RWPE1 (cell line): ENCODE measurements at places on chromosomes 12 and 14.
A peak's percentile ranks its signal among the peaks of the same experiment; 100 is the strongest.

DNA sequence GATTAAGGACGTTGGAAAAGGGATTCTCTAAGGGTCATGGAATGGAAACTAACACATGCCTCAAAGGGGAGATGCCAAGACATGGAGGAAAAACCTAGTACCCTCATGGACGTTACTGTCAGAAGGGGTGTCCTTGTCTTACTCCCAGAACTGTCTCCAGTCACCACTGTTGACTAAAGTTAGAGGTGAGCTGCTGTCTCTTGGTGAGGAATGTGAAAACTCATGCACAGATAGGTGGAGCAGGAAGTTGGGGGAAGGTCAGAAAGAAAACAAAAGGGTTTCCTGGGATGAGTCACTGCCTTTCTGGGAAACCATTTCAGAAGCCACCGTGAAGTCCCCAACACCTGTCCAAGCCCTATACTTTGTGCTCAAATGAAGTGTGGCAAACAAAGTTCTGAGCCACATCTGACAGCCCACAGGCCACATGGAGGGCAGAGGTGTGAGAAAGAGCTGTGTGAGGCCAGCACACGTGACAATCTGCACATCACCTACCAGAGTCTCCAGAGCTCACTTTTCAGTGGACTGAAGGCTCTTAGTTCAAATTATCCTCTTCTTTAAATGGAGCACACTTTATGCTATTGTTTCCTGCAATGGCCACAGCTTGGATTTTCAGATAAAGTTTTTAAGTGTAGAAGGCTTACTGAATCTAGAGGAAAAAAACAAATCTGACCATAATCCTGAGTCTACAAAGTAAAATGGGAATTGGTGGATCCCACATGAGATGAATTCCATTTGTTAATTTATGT lies 92.9 kb upstream of the EGLN3 start:
- DNase-seq = peak; percentile 84

GRCh38 chr14:51996148-51996746 lies 6.9 kb downstream of the RTRAF start:
- no peak for DNase-seq

DNA sequence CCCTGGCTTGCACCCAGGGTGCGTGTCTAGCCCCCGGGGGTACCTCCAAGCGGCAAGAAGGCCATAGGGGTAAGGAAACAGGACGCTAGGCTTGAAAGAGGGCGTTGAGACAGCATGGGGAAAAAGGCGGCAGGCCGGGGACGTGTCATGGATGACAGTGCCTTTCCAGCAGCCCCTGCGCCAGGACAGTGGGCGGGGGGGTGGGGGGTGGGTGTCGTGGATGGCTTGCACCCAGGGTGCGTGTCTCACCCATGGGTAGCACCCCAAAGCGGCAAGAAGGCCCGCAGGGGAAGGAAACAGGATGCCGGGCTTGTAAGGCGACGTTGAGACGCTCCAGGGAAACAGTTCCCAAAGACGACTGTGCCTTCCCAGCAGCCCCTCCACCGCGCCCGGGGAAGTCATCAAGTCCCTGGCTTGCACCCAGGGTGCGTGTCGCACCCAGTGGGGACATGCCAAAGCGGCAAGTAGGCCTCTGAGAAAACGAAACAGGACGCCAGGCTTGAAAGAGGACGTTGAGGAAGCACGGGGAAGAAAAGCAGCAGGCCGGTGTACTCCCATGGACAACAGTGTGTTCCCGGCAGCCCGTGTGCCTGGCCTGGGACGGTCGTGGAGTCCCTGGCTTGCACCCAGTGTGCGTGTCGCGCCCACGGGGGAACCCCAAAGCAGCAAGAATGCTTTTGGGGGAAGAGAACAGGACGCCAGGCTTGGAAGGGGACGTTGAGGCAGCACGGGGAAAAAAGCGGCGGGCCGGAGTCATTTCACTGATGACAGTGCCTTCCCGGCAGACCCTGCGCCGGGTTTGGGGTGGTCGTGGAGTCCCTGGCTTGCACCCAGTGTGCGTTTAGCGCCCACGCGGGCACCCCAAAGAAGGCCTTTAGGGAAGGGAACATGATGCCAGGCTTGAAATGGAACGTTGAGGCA lies 163.5 kb upstream of the ALG10B start:
- DNase-seq = no peak

DNA sequence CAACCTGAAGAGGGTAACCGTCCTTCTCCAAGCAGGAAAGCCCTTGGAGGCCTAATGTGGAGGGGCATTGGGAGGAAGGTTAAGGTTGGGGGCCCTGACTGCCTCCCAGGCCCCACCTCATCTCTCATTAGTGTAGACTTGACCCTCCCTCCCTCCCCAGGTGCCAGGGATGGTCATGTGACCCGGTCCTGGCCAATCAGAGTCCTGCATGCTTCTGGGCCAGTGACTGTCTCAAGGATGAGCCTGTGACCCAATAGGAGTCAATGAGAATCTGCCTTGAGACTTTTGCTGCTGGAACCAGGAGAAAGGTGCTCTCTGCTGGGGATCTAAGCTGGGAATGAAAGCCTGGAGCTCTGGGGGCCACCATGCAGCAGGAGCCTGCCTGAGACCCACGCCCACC lies 70.8 kb downstream of the NCOR2 start:
- peak; percentile 83 for DNase-seq

- DNase-seq = no peak
These were observed 33.6 kb downstream of the AACS start for GRCh38 chr12:125098676-125099408.

GRCh38 chr14:97771340-97772045 lies 974.3 kb downstream of the VRK1 start:
- DNase-seq = peak; percentile 48

DNA sequence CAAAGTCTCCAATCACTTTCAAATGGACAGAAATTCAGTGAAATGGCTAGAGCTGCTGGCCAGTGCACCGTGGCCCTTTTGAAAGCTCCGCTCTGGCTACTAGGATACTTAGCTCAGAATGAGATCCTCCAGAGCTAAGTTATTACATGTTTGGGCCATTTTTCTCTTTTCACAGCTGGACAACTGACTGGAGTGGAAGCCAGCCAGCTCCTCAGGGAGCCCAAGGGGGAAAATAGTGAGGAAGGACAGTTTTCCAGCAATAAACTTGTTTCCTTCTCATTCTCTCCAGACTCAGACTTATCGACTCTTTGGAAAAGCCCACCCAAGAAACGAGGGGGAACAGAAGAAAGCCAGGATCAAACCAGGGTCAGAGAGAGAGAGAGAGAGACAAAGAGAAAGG lies 266.0 kb downstream of the KSR2 start:
- DNase-seq = no peak

GRCh38 chr12:126784328-126784921 lies 1482.5 kb upstream of the TMEM132C start:
- peak; percentile 3 for DNase-seq

DNA sequence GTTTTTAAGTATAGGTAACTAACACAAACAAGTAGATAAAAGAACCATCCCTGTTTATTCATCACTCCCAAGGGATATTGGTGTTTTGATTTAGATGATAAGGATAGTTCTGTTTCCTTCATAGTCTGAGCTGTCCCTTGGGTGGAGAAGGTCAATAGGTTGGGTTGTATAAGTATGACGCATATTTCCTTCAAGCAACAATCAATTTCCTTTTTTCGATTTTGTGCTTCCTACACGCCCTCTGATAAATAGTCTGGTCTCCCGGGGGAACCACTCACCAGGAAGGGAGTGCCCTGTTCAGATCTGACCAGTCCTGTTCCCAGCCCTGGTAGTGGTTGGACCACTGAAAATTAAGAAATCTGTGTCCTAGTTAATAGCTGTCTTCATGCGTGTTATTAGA lies 378.8 kb upstream of the FAR2 start:
- no peak for DNase-seq

DNA sequence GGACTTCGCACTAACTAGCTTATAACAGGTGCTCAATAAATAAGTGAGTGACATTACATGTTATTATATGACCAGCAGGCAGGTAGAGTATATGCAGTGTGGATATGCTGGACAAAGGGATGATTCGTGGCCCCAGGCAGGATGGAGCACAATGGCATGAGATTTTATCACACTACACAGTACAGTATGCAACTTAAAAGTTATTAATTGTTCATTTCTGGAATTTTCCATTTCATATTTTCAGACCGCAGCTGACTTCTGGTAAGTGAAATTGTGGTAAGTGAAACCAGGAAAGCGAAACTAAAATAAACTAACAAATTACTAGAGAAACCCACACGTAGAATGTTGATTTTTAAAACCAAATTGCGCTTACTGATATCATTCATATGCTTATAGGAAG lies 3.3 kb downstream of the PARP11 start:
- DNase-seq = no peak

- no peak for DNase-seq
These were observed 1.1 kb downstream of the SMIM10L1 start for GRCh38 chr12:11171969-11172675.

- DNase-seq = no peak
These were observed 59.0 kb downstream of the CACNA1C start for GRCh38 chr12:2111826-2112225.

DNA sequence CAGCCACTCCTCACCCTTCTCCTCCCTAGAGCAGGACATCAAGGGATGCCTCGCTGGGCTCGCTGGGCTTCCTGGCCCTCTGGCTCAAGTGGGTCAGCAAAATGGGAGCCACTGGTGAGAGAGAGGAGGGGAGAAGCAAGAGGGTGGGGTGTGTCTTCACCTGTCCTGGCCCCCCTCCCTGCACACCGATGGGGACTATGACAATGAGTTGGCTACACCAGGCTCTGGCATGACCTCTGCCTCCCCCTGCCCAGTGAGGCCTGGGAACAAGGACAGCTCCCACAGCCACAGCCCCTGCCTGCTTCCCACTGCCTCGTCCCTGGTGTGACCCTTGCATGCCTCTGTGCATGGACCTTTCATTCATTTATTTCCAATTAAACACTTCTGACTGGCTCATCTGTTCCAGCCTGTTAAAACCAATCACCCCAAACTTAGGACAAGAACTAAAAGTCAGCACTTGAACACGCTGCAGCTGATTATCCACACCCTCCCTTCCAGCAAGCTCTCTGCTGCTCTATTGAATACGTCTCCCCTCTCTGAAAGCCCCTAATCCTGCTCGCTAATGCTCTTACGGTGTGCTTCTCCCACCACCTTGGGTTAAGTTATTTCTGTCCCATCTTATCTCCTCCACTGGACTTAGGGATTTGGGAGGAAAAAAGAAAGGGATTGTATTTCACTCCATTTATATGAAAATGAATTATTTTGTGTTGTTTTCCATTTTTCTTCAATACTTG lies 5.8 kb upstream of the PPP2R5C start:
- DNase-seq = no peak

DNA sequence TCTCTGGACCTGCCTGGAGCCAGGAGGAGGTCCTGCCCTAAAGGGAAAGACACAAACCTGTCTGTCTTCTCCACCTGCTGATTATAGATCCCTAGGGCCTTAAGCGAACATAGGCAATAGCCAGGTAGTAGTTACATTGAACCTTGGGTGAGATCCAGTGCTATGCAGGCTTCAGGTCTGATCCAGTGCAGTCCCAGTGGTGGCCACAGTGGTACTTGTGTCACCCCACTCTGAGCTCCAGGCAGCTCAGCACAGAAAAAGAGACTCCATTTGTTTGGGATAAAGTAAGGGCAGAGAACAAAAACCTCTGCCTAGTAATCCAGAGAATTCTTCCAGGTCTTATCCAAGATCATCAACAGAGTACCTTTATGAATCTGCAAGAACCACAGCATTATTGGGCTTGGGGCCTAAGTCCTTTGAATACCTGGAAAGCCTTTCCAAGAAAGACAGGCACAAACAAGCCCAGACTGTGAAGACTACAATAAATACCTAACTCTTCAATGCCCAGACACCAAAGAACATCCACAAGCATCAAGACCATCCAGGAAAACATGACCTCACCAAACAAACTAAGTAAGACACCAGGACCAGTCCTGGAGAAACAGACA lies 60.4 kb upstream of the KTN1 start:
- DNase-seq = no peak

GRCh38 chr14:83744891-83745290 lies 1785.1 kb upstream of the FLRT2 start:
- DNase-seq = no peak

- DNase-seq = no peak
These were observed 35.8 kb downstream of the NIN start for GRCh38 chr14:50795142-50795541.

- DNase-seq = no peak
These were observed 16.4 kb downstream of the MANSC1 start for GRCh38 chr12:12333407-12334366.

DNA sequence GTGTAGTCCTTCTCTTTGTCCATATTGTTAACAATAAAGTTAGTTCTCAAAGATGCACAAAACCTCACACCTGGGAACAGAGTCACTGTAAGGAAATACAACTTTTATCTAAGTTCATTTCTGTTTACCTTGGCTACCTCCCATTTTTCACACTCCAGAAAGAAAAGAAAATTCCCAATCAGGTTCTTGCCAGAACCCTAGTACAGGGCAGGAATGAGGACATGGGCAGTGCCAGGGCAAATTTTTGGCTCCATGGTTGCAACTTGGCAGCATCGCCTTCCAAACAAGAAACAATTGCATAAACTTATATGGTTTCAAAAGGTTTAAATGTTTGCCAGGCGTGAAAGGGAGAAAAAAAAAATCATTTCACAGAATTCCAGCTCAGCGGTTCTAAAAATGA lies 296.3 kb upstream of the PRKD1 start:
- no peak for DNase-seq

GRCh38 chr14:79961197-79961596 lies 250.1 kb downstream of the DIO2 start:
- DNase-seq = no peak

- no peak for DNase-seq
These were observed 728.9 kb downstream of the BCL11B start for GRCh38 chr14:98543074-98543473.

GRCh38 chr14:79426103-79426755 lies 785.1 kb downstream of the DIO2 start:
- DNase-seq = no peak

DNA sequence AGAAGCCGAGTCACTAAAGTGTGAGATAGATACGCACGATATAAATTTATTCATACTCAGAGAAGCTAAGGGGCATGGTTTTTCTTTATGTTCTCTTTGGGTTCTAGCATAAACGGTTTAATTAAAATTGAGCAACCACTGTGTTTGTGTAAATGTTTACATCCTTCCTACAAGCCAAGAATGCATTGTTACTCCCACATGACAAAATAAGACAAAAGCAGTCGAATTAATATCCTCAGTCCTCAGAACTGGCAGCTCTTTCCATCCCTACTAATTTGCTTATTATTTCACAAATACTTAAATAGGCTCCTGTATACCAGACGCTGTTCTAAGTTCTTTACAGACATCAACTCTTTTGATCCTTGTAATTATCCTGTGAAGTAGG lies 32.0 kb downstream of the SSPN start:
- no peak for DNase-seq

GRCh38 chr12:64716371-64716770 lies 42.8 kb downstream of the GNS start:
- DNase-seq = no peak

GRCh38 chr12:13223941-13224340 lies 27.4 kb downstream of the EMP1 start:
- DNase-seq = no peak

DNA sequence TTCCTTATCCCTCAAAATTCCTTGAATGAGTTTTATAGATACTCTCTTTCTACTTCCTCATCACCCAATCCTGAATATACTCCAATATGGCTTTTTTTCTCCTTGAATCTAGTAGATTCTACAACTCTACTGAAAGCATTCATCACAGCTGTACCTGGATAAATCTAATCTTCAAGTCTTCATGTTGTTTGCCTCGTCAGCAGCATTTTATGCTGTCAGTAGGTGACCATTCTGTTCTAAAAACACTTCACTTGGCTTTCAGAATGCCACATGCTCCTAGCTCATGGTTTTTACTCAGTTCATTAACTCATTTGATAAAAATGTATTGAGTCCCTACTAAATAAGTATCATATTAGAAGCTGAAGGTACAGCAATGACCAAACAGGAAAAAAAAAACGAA lies 113.3 kb downstream of the NOVA1 start:
- DNase-seq = no peak
